ENCODE measurements at places on chromosomes 2 and 18.

GRCh38 chr18:10074110-10074509 is 160.3 kb downstream of the VAPA start:
- no peak for DNase-seq

DNA sequence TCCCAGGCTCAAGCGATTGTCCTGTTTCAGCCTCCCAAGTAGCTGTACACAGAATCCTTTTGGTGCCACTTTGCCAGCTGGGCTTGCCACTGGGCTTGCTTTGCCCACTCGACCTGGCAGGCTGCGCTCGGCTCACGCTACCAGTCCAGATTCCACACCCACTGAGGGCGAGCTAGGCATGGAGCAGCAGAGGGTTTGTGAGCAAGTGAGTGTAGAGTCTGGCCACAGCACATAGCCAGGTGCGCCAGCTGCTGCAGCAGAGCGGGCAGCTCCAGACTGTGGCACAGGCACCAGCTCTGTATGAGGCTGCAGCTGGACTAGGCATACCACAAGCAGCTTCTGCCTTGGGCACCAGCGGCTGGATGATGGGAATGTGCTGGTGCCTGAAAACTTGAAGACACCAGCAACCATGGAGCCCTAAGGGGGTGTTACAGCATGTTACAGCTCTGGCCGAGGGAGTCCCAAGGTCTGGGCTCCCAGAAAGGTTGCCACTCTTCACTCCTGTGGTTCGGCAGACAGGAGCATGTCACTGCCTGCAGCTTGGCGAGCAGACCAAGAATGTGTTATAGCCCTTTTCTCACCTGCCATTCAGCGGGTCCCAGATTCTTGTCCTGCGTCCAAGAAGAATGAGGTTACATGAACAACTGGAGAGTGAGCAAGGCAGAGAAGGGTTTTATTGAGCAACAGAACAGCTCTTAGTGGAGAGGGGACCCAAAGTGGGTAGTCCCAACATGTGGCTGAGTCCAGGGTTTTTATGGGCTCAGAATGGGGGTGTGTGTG is 12.9 kb downstream of the SMARCAL1 start:
- no peak for DNase-seq

GRCh38 chr2:225040856-225041206 is 1.4 kb downstream of the DOCK10 start:
- no peak for DNase-seq

GRCh38 chr2:127079358-127079920 is 27.5 kb downstream of the BIN1 start:
- no peak for DNase-seq

- DNase-seq, result no peak
Observed at GRCh38 chr2:54871457-54872107, 148.1 kb downstream of the EML6 start.

DNA sequence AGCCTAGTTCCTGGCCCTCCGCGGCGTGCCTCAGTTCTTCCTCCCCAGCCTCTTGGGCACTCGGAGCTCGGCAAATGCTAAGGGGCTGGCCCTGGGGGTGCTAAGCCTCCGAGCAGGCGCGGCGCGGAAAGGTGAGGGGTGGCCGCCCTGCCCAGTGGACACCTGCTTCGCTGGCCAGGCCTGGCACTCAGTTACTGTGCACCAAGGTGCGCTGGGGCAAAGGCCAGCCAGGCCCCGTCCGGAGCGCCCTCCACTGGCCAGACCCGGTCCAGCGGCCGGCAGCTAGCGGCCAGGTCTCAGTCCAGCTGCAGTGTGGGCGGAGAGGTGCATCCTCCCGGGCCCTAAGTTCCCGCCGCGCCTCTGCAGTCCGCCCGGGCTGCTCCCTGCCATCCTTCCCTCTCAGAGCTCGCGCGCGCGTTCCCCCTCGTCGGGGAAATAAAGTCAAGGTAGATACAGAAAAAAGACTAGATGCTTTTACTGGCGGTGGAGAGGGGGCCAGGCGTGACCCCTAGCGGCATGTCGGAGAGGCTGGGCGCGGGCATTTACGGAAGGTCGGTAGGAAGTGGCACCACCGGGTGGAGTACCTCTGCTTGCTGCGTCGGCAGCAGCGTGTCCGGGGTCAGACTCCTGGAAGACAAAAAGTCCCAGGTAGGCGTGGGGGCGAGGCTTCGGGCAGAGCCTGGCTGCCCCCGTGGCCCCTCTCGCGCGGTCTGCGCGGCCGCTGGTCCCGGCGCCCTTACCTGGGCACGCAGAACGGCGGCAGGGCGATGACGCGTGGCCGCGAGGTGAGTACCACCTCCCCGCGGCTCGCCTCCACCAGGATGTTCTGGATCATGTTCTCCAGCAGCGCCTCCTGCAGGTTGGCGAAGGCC is 9.4 kb upstream of the CRYBA2 start:
- DNase-seq, result no peak

DNA sequence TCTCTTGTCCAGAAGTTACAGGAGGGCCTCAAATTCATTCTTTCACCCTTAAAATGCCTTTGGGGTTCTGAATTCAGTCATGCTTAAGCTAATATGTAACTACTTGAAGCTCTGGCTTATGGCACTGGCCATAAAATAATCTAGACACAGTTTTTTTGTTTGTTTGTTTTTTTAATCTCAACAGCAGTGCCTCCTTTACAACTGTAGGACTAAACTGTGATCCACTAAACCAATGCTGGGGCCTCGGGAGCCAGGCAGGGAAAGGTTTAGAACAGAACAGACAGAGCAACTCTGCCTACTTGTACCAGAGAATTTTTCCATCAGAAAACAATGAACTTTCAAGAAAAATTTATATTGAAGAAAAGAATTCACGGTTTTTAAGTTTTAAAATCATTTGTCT is 1.7 kb downstream of the STAM2 start:
- no peak for DNase-seq

- no peak for DNase-seq
Observed at GRCh38 chr18:42112657-42113420, 157.8 kb downstream of the PIK3C3 start.

DNA sequence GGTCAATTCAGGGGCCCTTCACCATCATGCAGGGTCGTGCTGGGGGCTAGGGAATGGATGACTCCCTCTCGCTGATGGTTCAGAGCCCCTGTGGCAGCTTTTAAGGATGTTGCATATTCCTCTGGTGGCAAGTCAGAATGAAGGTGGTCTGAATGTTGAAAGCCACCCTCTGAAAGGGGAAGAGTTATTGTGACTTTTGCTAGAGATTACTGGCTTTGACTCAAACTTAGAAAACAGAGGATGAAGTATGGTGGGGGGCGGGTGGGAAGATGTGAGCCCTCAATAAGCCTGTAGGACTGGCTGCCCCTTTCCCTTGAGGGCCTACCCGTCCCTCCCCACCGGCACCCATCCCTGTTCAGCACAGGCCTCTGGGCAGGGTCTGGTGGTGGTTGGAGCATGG is 23.2 kb downstream of the MC2R start:
- no peak for DNase-seq

GRCh38 chr2:12008425-12009061 is 262.1 kb downstream of the LPIN1 start:
- DNase-seq, result no peak

GRCh38 chr2:199710551-199710950 is 140.4 kb downstream of the FTCDNL1 start:
- no peak for DNase-seq

DNA sequence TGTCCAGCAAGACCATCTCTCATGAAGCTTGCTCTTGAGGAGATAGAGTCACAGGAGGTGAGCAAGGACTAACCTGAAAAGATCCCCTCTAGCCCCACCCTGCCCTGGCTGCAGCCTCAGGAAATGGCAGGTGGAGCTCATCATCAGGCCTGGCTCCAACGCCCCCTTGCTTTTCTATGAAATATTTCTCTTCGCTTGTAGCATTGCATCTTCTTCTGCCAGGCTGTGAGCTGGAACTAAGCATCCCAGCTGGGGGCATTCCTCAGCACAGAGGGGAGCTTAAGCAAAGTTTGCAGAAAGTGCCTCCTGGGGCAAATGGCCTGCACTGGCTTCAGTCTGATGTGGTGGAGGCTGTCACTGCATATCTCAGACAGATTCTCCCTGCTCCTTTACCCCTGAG is 90.1 kb upstream of the LGALSL start:
- DNase-seq, result peak; percentile 21

GRCh38 chr2:157838442-157839161 is 37.5 kb downstream of the ACVR1 start:
- peak; percentile 68 for DNase-seq

GRCh38 chr2:30315391-30316063 is 84.2 kb downstream of the LBH start:
- no peak for DNase-seq

GRCh38 chr2:132726155-132726554 is 56.1 kb upstream of the LYPD1 start:
- DNase-seq, result no peak

DNA sequence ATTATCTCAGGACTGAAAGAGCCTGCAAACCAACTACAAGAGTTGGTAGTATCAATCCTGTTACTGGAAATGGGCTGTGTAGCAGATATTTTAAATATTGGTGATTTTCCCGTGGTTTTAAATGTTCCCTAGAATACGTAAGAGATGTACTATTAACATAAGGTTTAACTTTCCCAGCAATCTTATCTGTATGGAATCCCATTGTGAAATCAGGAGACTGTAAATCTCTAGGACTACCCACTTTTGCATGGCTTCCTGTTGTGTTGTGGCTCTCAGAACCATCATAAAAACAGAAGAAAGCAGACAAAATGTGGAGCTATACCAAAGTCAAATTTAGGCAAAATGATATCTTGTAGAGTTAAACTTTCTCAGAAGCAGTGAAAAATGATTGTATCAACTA is 641.5 kb upstream of the SETBP1 start:
- DNase-seq, result no peak

DNA sequence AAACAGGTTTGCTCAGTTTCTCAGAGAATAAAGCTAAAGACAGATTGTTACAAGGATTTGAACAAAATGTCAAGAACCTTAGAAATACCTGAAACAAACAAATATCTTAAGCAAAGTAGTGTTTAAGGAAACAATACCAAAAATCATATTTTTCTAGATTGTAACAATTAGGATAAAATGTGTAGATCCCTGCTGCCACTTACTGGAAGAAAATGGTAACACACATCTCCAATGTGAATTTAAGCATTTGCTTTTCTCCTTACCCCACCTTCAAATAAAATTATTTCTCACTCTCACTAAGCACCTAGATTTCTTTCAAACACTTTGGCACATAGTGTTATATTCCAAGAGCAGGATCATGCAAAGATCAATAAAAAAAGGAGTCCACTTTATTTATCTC is 34.9 kb downstream of the SUCLG1 start:
- DNase-seq, result no peak

DNA sequence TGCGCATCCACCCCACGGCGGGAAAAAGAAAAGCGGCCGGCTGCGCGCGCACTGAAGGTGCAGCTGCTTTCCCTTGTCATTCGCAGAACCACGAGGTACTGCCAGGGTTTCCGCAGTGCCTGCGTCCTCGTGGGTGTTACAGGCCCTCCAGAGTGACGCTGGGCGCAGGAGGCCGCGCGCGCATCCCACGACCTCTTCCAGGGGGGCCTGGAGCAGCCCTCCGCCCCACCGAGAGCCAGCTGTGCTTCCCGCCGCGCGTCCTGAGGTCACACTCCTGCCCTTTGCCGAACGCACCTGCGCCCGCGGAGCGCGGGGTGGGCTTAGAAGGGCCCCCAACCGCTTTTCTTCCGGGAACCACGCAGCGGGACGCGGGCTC is 378 bp upstream of the IAH1 start:
- DNase-seq, result peak; percentile 42

GRCh38 chr18:23682045-23682444 is 7.2 kb upstream of the LAMA3 start:
- DNase-seq, result no peak

GRCh38 chr18:80239830-80240229 is 7.5 kb downstream of the PARD6G start:
- DNase-seq, result no peak

GRCh38 chr2:56077359-56077915 is 106.4 kb upstream of the CCDC85A start:
- no peak for DNase-seq

GRCh38 chr2:129277585-129277981 is 701.9 kb upstream of the RAB6C start:
- no peak for DNase-seq

DNA sequence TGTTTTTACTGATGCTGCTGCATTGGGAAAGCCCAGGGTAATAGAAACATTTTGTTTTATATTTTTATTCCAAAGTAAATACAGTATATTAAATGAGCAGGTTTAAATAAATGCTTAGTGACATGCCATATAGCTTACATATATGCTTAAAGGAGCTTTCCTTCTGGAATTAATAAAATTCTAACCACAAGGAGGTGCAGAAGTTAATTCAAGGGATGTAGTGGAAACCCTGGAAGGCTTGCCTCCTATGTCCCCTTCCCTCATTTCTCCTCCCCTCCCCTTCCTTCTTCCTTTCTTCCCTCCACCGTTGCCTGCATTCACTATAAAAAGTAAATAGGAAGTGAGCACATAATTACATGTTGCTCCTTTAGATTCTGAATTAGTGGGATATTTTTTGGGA is 96.3 kb downstream of the UBE2E3 start:
- no peak for DNase-seq

- DNase-seq, result no peak
Observed at GRCh38 chr18:37741032-37741623, 175.5 kb upstream of the CELF4 start.

DNA sequence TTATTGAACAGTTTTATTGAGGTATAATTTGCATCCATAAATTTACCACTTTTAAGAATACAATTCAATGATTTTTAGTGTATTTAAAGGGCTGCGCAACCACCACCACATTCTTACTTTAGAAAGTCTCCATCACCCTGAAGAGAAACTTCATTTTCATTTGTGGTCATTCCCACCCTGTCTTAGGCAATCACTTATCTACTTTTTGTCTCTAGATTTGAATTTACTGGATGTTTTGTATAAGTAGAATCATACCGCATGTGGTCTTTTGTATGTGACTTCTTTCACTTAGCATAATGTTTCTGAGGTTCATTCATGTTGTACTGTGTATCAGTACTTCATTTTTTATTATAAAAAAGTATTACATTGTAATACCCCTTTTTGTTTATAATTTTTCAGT is 17.9 kb upstream of the SLC4A10 start:
- DNase-seq, result no peak

DNA sequence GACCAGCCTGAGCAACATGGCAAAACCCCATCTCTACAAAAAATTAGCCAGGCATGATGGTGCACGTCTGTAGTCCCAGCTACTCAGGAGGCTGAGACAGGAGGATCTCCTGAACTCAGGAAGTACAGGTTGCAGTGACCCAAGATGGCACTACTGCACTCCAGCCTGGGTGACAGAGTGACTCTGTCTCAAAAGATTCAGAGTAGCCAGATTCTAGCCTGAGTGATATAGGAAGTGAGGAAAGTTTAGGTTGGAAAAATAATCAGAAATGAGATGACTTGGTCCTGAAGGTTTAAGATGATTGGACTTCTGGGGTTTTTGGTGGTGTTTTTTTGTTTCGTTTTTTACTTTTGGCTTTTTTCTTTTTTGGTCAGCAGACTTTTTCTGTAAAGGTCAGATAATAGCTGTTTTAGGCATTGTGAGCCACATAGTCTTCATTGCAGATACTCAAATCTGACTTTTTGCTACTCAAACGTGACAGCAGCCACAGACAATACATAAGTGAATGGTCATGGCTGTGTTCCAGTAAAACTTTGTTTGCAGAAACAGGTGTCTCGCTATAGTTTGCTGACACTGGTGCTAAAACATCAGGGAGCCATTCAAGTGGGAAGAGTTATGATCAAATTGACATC is 104.1 kb upstream of the UBXN4 start:
- DNase-seq, result no peak
